ENCODE measurements at places on chromosomes 3 and 15. TPM values are rescaled to one million over a fixed set of nuclear protein-coding genes. Genes with fewer than 3 reads are reported as not detected.

Gene TMEM212
- total RNA-seq = not detected

Gene TM6SF1
- total RNA-seq = not detected

Gene SCN5A
- 4.8 TPM for total RNA-seq

DNA sequence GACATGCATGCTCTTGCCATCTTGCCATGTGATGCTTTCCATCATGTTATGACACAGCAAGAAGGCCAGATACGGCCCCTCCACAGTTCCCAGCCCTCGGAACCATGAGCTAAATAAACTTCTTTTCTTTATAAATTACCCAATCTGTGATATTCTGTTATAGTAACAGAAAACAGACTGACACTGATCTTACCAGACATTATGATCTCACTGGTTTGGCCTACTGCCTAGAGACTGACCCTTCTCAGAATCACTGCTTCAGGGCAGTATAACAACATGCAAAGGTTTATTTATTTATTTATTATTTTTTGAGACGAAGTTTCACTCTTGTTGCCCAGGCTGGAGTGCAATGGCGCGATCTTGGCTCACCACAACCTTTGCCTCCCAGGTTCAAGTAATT, 14.0 kb downstream of the ZNF619 start:
- no peak overlapping the region for H3K4me3 ChIP-seq
- DNase-seq = no peak
- H3K4me1 ChIP-seq = no peaks in the 10 kb centered on the region
- no peak overlapping the region for H3K27ac ChIP-seq

GRCh38 chr3:11405323-11405722, 133.1 kb downstream of the ATG7 start:
- H3K4me1 ChIP-seq = no peaks in the 10 kb centered on the region
- DNase-seq = no peak
- peaks cover 16% of the 10 kb centered on the region for H3K36me3 ChIP-seq
- H3K27ac ChIP-seq = no peak overlapping the region

DNA sequence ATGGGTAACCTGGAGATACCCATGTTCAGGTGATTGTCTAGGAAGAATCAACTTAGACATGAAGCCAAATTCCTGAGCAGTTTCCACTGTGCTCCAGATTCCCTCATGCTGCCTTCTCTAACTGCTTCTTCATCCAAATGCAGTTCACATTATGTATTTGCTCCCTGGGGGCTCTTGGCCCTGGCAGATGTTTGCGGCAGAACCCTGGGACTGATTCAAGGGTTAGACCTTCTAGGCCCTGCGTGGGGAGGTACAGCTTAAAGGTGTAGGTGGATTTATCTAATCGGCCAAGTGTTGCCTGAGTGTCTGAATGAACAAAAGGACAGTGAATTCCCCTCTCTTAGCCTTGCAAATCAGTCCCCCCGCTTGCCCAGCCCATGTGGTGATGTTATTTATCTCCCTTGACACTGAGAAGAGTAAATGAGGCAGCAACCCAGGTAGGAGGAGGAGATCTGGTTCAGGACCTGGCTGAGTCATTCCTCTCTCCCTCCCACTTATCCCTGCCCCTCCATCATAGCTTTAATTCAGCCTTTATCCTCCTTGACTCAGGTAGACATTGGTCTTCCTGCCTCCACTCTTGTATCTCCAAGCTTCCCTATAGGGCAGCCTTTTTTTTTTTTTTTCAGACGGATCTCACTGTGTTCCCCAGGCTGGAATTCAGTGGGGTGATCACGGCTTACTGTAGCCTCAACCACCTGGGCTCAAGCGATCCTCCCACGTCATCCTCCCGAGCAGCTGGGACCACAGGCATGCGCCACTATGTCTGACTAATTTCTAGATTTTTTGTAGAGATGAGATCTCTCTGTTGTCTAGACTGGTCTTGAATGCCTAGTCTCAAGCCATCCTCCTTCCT, 54.8 kb downstream of the MAGEF1 start:
- no peak for DNase-seq
- peaks cover 4% of the 10 kb centered on the region for H3K27me3 ChIP-seq
- H3K27ac ChIP-seq = no peak overlapping the region
- peaks cover 12% of the 10 kb centered on the region for H3K36me3 ChIP-seq

DNA sequence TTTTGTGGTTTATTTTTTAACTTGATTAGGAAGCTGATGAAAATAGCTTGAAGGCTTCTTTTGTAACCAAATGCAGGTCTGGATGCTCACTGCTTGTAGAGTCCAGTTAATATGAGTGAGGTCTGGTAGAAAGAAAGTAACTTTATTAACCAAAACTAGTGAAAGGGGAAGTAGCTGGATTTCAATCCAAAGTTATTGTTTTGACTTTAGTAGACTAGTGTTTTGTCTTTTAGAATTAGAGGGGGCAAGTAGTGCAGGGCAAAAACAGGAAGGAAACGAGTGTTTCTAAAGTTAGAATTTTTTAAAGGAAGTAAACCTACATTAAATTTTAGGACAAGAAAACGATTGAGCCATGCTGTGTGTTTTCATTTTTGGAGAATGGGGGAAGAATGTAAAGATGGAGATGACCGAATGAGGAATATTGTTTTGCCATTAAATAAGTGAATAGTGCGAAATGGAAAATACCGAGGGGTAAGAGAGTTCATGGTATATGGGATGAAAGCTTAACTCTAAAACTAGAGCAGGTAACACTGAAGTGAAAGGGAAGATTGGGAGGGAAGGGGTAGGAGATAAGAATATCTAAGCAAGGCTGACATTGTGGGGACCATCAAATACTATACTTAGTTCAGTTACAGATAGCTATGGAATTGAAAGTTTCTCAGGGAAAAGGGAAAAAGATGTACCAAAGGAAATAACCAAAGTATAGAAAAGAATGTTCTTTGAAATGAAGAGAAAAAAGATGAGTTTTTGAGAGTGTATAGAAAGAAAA, 40.0 kb downstream of the USP3 start:
- no peak for DNase-seq
- peaks cover 5% of the 10 kb centered on the region for H3K4me1 ChIP-seq
- H3K4me3 ChIP-seq = no peak overlapping the region

Gene KLHL40
- total RNA-seq = 0.44 TPM

DNA sequence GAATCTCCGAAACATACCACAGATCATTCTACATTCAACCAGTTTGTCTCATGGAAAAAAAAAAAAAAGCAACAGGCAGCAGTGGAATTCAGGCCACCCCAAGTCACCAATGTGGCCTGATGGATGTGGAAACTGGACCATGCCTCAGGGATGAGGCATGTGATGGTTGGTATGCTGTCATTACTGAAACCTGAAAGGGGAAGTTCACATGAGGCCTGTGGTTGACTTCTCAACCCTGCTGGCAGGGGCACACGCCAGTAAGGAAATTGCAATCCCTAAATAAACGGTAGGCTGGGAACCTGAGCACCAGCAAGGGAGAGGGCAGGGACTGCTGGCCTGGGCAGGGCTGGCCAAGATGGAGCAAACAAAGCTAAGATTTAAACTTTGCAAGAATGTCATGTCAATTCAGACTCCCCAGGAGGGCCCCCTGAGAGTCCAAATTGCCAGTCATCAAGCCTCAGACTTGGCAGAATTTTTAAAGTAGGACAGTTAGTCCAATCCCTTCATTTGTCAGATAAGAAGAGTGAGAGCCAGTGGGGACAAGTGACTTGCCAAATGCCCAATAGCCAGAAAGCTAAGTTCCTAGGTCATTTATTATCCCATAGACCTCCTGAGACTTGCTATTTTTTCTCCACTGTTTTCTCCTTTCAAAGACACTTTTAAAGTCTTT, 310.4 kb downstream of the ERC2 start:
- no peak overlapping the region for H3K4me3 ChIP-seq
- H3K27me3 ChIP-seq = peaks cover 1% of the 10 kb centered on the region
- H3K36me3 ChIP-seq = peaks cover 13% of the 10 kb centered on the region

Gene SEMA5B
- 61.1 TPM for total RNA-seq

DNA sequence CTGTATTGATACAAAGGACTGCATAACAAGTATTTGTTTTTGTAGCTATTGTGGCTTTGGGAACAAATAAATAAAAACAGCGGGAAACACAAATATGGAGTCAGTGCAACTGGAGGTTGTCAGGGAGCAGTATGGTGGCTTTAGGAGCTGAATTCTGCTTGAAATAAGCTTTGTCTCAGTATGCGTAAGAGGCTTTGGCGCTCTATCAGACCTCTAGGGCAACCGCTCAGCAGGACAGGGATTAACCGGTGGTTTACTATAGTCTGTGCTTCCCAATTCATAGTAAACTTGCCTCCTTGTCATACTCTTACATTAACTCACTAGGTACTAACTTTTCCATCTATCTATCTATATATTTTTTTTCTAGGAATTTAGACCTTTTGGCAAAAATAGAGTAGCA, 104.6 kb downstream of the ZIC1 start:
- H3K27me3 ChIP-seq = peaks cover 2% of the 10 kb centered on the region
- no peak overlapping the region for H3K27ac ChIP-seq
- H3K4me3 ChIP-seq = no peak overlapping the region
- no peaks in the 10 kb centered on the region for H3K4me1 ChIP-seq
- no peaks in the 10 kb centered on the region for H3K36me3 ChIP-seq
- no peak for DNase-seq

- H3K36me3 ChIP-seq = no peaks in the 10 kb centered on the region
- no peak for DNase-seq
- H3K4me1 ChIP-seq = no peaks in the 10 kb centered on the region
- H3K4me3 ChIP-seq = no peak overlapping the region
- H3K27ac ChIP-seq = no peak overlapping the region
- peaks cover 1% of the 10 kb centered on the region for H3K27me3 ChIP-seq
These were observed 160.4 kb downstream of the CHL1 start for GRCh38 chr3:356952-357351.

DNA sequence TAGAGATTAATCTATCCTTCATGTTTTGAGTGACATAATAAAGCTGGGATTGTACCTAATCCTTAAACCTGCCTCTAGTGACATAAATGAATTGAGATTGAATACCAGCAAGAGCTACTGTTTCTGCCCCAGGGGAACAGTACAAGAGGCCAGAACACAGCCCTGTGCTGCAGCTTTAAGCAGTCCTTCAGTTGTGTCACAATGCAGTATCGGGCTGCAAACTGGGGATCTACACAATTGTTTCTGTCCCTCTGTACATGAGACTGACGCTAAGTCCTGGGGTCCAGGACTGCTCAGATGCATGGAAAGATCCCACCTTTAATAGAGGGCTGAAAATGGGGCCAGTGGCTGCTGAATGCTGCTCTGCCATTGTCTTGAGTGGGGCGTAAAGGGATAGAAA, 87.5 kb downstream of the MINAR1 start:
- no peak overlapping the region for H3K4me3 ChIP-seq
- DNase-seq = no peak
- H3K27me3 ChIP-seq = no peaks in the 10 kb centered on the region

GRCh38 chr15:36999778-37000177, 100.6 kb downstream of the MEIS2 start:
- DNase-seq = no peak
- peaks cover 2% of the 10 kb centered on the region for H3K27me3 ChIP-seq
- peaks cover 8% of the 10 kb centered on the region for H3K4me1 ChIP-seq
- no peak overlapping the region for H3K27ac ChIP-seq
- no peak overlapping the region for H3K4me3 ChIP-seq

DNA sequence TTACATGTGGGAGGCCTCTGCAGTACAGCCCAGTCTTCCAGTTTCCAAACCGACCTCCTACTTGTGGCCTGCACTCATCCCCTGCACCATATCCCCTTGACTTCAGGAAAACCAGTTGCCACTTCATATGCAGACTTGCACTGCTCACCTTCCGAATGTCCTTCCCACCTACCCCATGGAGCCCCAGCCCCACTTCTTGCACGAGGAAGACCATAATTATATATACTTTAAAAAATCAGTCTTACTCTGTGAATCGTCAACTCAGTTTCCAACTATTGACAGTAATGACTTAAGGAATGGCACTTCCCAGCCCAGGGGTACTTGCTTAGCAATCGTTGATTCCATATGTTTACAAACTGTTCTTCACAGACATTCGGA, 136.1 kb downstream of the OPA1 start:
- peaks cover 1% of the 10 kb centered on the region for H3K27me3 ChIP-seq
- H3K36me3 ChIP-seq = no peaks in the 10 kb centered on the region

GRCh38 chr3:50194128-50194902, 2.9 kb downstream of the GNAT1 start:
- peaks cover 9% of the 10 kb centered on the region for H3K27me3 ChIP-seq
- H3K4me3 ChIP-seq = no peak overlapping the region
- DNase-seq = peak; percentile 68
- H3K4me1 ChIP-seq = no peaks in the 10 kb centered on the region
- H3K27ac ChIP-seq = no peak overlapping the region

GRCh38 chr15:34719695-34720094, 35.1 kb downstream of the GJD2 start:
- H3K36me3 ChIP-seq = no peaks in the 10 kb centered on the region
- H3K4me1 ChIP-seq = peaks cover 27% of the 10 kb centered on the region
- H3K27me3 ChIP-seq = peaks cover 2% of the 10 kb centered on the region
- H3K27ac ChIP-seq = no peak overlapping the region

GRCh38 chr3:115146418-115147328, at the start of gene ZBTB20:
TSS of gene ZBTB20 (minus strand) at chr3:115147288.
- peaks cover 7% of the 10 kb centered on the region for H3K27me3 ChIP-seq
- peaks cover 2% of the 10 kb centered on the region for H3K4me1 ChIP-seq
- H3K4me3 ChIP-seq = peak within 1 kb of the TSS; percentile 97
- DNase-seq = peak; percentile 72

GRCh38 chr3:132650153-132650552, 9.5 kb downstream of the ACAD11 start:
- H3K4me3 ChIP-seq = no peak overlapping the region
- H3K27ac ChIP-seq = no peak overlapping the region
- no peaks in the 10 kb centered on the region for H3K36me3 ChIP-seq
- H3K27me3 ChIP-seq = no peaks in the 10 kb centered on the region

GRCh38 chr3:45480218-45480617, 91.8 kb downstream of the LARS2 start:
- H3K27ac ChIP-seq = no peak overlapping the region
- no peak for DNase-seq
- H3K4me3 ChIP-seq = no peak overlapping the region
- peaks cover 5% of the 10 kb centered on the region for H3K36me3 ChIP-seq
- H3K27me3 ChIP-seq = peaks cover 4% of the 10 kb centered on the region

GRCh38 chr15:72404841-72405240, 6.7 kb downstream of the TMEM202 start:
- DNase-seq = no peak
- H3K27ac ChIP-seq = no peak overlapping the region
- H3K36me3 ChIP-seq = no peaks in the 10 kb centered on the region
- H3K4me3 ChIP-seq = no peak overlapping the region

GRCh38 chr3:125645616-125646015, 50.3 kb upstream of the OSBPL11 start:
- H3K4me1 ChIP-seq = no peaks in the 10 kb centered on the region
- H3K27ac ChIP-seq = no peak overlapping the region
- H3K27me3 ChIP-seq = no peaks in the 10 kb centered on the region
- no peak for DNase-seq

- no peaks in the 10 kb centered on the region for H3K36me3 ChIP-seq
- DNase-seq = no peak
- peaks cover 4% of the 10 kb centered on the region for H3K4me1 ChIP-seq
These were observed 348.1 kb downstream of the LSAMP start for GRCh38 chr3:116097226-116097625.

Data from glutamatergic neuron (in vitro differentiated cells).